Activated naive CD4-positive, alpha-beta T cell treated with Interleukin-2 at 50 U/mL for 16 hours (primary cell): ENCODE measurements at places on chromosomes 1 and 21.
A peak's percentile ranks its signal among the peaks of the same experiment; 100 is the strongest.

- DNase-seq: no peak
Measured at GRCh38 chr21:38048167-38048566, 131.9 kb upstream of the KCNJ6 start.

- DNase-seq: no peak
Measured at GRCh38 chr1:58340185-58340584, 206.3 kb downstream of the OMA1 start.

DNA sequence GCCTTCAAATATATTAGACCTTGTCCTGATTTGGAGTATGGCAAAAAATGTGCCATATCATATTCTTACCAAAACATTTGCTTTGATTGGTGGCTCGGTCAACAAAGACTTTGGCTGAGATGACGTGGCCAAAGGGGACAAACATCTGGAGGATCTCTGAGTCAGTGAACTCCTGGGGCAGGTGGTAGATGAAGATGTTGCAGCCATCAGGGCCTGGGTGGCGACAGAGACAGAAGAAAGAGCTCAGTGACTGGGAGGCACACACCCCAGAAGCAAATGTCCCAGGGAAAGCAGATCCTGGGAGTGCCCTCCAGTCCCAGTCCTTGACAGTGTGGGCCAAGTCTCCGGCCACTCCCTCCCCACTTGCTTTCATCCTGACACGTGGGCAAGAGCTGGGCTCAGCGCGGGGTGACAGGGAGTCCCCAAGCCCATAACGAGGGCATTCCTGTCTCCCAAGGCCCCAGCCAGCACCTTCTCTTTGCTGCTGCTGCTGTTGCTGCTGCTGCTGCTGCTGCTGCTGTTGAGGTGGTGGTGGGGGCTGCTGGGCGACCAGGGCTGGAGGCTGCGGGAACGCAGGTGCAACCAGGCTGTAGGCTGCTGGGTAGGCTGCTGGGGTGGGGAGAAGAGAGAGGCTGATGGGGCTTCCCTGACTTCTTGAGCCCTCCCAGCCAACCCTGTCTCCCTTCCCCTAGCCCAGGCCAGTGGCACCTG lies 10.7 kb downstream of the CELF3 start:
- no peak for DNase-seq

DNA sequence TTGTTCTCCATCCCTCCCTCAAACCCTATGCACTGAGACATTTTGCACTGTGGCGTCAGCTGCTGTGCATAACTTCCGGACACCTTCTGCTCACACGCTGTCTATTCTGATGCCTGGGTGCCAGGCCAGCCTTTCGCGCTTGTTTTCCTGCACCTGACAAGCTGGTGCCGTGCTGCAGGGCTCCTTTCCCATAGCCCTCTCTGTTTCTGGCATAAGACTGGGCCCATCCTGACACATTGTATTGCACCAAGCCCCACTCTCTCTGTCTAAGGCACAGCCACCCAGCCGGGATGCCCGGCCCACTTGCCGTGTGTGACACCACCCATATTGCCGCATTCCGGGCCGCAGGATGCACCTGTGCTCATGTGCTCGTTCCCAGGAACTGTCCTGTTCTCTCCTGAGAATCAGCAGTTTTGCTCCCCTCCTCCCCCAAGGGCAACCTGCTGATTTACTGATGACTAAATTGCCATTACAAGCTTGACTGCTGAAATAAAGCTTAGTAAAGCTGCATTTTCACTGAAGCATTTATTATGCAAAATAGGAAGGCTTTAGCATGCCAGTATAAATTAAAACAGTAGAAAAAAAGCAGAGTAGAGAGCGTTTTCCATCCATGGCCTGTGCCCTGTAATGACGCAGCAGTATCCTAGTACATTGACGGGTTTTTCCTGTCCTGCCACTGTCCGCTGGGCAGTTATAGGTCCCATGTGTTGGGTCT lies 88.0 kb downstream of the CD247 start:
- no peak for DNase-seq

DNA sequence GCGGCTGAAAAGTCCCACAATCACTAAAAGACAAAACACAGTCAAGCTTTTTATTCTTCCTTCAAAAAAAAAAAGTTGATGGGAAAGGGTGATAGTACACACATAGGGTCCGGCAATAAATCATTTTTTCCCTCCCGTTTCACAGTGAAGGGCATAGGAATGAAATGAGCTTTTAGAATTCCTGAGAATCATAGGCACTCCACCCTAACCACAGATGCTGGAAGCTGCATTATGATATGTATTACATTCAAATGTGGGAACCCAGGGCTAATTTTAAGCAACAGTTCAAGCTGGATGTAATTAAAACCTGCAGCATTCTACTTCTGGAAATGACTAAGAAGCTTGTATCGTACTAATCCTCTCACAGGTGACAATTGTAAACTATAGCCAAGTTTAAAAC lies 75.7 kb upstream of the KCNJ15 start:
- no peak for DNase-seq

DNA sequence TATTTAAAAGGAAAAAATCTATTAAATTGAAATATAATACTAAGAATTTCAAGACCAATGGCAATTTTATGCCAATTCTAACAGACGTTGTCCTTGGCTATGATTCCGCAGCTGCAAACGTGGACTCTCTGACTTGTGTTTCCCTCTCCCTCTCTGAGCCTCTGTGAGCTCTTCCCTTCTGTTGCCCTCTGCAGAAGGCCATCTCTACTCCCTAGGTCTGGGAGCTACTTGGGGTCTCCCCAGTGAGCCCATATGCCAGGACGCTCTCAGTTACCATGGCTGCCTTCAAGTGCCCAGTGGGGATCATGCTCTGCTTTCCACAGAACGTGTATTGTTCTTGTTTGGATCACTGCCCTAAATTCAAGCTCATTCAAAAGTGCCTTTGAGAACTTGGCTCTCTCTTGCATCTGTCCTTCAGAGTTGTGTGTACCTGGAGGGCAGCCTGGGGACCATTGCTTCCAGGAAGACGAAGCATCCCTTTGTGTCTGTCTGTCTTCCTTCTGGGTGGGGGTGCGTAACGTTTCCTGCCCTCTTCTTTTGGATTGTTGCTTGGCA lies 97.5 kb upstream of the TSPAN2 start:
- DNase-seq: no peak

DNA sequence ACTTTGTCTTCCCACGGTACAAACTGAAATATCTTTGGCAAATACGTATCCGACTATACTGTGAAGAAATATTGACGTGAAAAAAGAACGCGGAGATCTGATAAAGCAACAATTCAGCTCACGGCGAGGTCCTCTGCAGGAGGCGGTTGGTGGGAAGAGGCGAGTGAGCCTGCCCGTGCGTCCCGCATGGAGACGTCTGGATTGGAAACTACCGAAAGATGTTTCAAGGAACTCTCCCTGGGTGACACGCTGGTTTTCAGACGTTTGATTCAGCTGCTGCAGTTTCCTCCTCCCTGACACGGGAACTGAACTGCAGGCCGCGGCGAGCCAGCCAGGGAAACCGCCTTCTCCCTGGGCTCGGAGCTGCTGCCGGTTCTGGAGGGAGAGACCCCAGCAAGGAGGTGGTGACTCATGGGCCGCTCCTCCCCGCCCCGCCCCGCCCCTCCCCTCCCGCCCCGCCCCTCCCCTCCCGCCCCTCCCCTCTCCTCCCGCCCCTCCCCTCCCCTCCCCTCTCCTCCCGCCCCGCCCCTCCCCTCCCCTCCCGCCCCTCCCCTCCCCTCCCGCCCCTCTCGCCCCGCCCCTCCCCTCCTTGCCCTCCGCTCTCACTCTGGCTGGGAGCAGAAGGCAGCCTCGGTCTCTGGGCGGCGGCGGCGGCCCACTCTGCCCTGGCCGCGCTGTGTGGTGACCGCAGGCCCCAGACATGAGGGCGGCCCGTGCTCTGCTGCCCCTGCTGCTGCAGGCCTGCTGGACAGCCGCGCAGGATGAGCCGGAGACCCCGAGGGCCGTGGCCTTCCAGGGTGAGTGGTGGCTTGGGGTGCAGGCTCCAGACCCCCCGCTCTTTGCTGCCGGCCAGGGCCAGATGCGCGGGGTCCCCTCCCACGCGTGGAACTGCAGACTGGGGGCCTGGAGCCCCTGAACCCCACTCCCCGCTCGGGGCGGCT lies at the start of gene COL6A1:
TSS of gene COL6A1 (plus strand) at position 620 of the 941 bp plus-strand sequence. CDS start at position 701, 81 bp downstream.
- peak; percentile 54 for DNase-seq

DNA sequence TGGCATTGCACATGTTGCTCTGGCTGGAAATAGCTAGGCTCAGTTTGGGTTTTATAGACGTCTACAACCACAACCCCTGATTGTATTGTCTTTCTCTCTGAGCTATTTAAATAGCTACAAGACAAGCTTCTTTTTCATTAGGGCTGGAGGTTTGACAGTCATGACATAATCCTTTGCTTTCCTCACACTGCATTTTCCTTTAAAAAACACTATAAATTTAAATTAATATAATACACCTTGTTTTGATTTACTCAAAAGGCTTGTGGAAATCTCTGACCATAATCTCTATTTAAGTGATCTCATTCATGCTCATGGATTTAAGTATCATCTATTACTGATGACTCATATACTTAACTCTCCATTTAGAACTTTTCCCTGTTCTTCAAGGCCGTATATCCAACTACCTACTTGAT lies 50.4 kb upstream of the PTGFR start:
- DNase-seq: no peak

- DNase-seq: no peak
Measured at GRCh38 chr1:157236072-157236471, 97.9 kb upstream of the ETV3 start.

DNA sequence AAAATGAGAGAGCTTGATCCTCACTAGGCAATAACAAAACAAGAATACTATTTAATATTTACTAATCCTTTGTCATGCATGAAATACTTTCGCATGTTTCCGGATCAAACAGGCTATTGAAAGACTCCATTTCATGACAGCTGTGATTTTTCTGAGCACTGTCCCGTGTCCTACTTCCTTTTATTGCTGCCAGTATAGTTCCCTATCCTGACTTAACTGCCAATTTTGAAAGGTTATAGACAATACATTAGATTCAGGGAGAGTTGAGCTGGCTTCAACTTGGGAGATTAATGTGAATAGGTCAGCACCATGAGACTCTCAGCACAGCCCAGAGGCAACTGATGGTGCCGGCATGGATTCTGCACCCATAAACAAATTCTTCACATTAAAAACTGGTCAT lies 225.8 kb downstream of the VAV3 start:
- DNase-seq: no peak

DNA sequence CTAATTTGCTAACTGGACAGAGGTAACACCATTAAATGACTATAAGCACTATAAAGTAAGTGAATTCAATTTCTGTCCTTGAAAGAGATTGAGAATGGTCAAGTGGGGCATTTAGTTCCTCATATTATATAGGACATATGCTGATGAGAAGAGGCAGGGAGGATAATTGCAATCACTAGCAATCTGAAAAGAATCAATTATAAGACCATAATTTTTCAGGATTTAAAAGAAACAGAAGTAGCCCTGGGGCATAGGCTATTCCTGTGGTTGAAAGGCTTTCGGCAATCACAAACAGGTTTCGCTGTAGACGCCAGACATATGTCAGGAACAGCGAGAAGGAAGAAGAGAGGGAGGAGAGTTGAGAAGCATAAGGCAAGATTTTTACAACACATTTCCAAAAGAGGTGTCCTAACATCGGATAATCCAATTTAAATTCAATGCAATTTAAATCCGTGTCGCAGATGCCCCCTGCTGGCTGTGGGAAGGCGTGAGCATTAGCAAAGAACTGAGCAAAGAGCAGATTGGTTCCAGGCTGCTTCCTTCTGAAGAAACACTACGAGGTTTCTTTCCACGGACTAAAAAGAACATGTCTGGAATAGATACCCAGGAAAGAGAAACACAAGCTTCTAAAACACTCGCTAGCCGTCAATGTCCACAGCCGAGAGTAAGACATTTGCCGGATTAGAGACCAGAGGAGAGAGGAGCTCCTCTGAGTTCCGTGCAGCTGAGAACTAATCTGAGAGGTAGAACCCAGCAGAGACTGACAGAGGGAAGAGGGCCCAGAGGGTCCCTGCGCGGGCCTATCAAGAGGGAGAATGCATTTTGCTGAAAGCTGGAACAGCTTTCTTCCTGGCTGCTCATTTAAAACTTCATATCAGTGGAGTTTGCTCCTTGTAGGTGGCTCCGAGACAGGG lies 27.9 kb downstream of the RGS5 start:
- peak; percentile 7 for DNase-seq

GRCh38 chr1:64645735-64646134 lies 99.1 kb upstream of the RAVER2 start:
- DNase-seq: no peak

- no peak for DNase-seq
Measured at GRCh38 chr21:46294647-46295176, 8.6 kb downstream of the YBEY start.

GRCh38 chr1:192554904-192555303 lies 20.7 kb upstream of the RGS1 start:
- DNase-seq: no peak

DNA sequence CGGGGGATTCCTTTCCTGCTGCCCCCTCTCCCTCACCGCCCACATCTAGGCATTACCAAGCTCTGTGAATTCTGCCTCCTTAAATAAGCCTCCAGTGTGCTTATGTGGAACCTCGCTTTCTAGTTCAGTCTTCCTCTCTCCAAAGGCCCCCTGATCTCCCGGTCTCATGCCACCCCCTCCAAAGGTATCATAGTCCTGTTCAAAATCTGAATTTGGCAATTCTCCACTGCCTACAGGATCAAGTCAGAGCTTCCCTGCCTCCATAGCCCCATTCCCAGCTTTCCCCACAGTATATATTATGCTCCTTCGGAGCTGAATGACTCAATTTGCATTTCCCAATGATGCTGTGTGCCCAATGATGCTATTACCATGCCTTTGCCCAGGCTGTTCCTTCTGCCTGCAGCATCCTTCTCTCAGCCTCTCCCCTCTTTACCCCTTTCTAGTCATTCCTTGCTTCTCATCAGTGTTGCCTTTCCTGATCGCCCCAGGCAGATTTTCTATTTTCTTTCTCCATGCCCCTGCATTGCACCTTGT lies 1.7 kb downstream of the AZIN2 start:
- DNase-seq: no peak
